ENCODE measurements at places on chromosomes 4 and X.

GRCh38 chr4:176453079-176453478 is 133.3 kb downstream of the SPCS3 start:
- DNase-seq: no peak

DNA sequence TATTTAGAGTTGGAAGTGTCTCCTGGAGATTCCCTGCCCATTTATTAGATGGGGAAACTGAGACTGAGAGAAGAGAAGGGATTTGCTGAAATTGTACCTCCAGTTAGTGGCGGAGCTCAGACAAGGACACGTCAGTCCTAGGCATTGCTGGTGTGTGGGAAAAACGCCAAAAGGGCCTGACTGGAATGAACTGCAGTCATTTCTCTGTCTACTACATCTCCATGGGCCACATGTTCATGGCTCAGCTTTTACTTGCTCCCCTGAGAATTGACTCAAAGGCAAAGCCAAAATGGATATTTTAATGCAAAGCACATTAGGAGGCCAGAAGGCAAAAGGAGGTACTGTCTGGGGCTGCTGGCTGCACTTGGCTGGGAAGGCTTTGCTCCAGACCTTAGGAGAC is 3.9 kb downstream of the TFDP3 start:
- no peak for DNase-seq

DNA sequence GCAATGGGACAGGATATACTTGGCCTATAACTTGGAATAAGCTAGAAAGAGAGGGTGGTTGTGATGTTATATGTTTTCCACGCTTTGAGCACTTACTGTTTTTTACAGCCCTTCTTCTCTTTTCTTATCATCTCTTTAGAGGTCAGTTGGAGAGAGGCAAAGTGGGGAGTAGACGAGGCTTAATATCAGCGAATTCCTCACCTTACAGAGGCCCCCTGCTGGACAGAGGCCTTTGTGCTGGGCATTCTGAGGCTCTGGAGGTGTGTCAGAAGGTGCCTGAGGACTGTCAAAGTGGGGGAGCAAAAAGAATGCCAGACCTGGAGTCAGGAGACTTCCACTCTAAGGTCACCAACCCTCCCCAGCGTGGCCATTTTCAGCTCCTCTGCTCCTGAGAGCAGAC is 42.5 kb downstream of the MAMLD1 start:
- no peak for DNase-seq

GRCh38 chrX:101257448-101258258 is 33.5 kb downstream of the TAF7L start:
- no peak for DNase-seq

DNA sequence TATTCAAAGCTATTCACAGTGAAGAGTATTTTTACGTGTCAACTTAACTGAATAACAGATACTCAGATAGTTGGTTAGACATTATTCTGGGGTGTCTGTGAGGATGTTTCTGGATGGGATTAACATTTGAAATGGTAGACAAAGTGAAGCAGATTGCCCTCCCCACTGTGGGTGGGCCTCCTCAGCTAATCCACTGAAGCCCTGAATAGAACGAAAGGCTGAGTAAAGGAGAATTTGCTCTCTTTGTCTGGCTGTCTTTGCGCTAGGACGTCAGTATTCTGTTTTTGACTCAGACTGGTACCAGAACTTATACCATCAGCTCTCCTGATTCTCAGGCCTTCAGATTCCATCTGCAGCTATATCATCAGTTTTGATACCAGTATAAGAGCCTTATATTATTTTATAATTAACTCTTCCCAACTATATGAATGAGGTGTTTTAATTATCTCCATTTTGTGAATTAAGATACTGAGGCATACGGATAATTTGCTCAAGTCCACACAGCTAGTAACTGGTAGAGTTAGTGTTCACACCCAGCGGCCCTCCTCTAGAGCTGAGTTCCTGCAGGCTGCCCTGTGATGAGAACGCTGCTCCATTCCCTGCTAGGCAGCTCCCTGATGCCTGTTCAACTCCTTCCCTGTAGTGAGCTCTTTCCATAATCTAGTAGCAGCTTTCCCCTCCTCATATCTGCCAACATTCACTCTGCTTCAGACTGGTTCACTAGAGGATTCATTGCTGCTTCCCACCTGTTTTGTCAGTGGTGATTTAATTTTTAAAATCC is 87.5 kb downstream of the RBM46 start:
- DNase-seq: no peak

DNA sequence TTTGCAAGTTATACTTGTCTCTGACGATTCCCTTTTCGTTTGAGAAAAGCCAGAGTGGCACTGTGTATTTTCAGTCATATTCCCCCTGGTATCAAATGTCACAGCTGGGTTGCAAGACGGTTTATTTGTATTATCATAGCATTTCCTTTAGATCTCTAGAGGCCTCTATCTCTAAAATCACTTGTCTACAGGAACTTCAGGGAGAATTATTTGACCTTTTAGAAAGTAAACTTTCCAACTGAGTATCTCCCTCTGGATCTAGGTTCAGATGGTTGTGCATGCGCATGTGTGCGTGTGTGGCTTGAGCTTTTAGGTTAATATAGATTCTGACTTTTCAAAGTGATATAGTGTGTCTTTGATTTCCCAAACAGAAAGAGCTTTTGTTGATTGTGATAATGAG is 15.1 kb upstream of the TAB3 start:
- DNase-seq: no peak

DNA sequence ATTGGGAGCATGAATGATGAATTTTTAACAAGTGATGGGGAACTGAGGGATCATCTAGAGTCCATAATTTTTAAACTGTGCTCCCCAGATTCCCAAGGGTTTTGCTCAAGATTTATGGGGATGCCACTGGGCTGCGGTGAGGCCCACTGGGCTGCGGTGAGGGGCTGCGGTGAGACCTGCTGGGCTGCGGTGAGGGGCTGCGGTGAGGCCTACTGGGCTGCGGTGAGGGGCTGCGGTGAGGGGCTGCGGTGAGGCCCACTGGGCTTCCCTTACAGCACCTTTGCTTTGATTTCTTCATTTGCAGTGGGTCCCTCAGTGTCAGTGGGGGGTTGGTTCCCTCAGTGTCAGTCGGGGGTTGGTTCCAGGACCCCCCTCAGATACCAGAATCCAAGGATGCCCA is 47.4 kb upstream of the ATOH1 start:
- no peak for DNase-seq

DNA sequence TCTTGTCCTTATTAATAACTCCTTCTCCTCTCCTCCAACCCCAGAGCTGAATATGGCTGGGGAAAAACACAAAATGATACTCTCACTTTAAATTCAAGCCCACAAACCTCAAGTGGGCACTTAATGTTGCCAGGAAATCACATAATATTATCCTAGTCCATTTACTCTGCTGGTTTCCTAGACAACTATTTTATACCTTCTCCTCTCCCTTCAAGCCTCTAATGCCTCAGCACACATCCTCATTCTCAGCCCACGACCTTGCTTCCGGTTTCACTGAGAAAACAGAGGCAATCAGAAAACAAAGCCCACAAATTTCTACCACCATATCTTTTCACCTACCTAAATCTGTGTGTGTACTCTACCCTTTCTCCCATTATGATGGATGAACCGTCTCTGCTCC is 12.1 kb upstream of the CLCN5 start:
- no peak for DNase-seq

DNA sequence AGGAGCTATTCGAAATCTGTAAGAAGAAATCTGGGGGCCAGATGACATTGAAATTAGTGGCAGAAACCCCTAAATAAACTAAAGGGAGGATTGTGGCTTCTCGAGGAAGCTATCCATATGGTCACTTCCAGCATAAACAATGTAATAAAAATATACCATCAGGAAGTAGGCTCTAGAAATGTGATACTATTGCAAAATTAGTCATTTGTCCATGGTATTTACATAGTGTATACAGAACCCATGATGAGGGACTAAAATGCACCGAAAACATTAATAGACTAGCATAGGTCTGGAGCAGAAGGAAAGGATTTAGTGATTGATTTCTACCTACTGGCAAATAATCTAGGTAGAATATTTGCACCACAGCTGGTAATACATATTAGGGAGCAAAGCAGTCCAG is 1344.0 kb downstream of the FSTL5 start:
- no peak for DNase-seq

DNA sequence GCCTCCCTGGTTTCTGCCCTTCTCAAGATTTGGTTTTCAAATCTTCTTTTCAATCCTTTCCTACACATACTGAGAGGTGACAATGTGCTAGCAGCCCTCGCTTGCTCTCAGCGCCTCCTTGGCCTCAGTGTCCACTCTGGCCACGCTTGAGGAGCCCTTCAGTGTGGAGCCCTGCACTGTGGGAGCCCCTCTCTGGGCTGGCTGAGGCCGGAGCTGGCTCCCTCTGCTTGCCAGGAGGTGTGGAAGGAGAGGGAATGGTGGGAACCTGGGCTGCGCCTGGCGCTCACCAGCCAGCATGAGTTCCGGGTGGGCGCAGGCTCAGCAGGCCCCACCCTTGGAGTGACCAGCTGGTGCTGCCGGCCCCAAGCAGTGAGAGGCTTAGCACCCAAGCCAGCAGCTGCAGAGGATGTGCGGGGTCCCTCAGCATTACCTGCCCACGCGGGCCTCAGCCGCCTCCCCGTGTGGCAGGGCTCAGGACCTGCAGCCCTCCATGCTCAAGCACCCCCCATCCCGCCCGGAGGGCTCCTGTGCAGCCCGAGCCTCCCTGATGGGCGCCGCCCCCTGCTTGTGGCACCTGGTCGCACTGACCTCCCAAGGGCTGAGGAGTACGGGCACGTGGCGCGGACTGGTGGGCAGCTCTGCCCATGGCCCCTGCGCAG is 127.5 kb downstream of the COX7B2 start:
- no peak for DNase-seq

GRCh38 chr4:22942920-22943559 is 250.3 kb downstream of the GBA3 start:
- no peak for DNase-seq

DNA sequence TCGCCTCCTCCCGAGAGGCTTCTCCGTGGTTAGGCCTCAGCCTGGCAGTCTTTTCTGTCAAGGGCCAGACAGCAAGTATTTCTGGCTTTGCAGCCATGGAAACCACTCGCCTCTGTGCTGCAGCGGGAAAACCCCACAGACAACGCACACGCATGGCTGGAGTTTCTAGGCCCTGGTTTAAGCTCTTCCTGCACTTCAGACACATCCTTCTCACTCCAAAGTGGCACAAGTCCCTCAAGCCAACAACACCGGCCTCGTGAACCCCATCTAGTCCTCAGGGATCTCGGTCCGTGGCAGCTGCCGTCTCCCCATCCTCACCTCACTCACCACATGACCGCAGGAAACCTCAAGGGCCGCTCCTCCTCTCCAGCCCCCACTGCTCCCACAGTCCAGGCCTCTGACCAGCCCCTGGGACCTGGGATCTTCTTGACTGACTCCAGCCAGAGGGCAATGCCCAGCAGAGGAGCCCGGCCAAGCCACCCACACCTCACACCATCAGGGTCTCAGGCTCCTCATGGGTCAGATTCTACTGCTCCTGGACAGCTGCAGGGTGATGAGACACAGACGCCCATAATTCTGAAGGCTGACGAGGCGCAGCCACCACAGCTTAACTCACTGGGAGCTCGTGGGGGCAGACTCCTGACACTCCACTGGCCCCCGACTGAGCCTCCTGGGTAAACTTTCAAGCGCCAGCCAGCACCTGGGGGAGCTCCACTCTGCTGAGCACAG is 21.7 kb downstream of the LETM1 start:
- DNase-seq: no peak

- DNase-seq: no peak
These were observed 827.9 kb downstream of the PCDH7 start for GRCh38 chr4:31548021-31548420.

GRCh38 chrX:136453771-136454170 is 34.0 kb upstream of the BRS3 start:
- DNase-seq: no peak

DNA sequence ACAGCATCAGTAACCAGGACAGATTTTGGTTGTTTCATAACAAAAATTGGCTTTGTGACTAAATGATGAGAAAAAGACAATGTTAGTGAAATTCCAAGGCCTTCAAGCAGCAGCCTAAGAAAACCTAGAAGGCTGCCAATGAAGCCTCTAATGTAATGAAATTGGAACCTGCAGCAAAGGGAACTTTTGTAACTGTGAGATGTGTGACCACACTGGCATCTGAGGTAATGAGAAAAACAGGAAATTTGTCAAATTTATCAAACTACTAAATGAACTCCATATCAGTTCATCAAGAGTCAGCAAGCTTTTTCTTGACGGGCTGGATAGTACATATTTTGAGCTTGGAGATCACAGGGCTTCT is 30.4 kb upstream of the EMCN start:
- no peak for DNase-seq

GRCh38 chr4:143514497-143514896 is 995 bp downstream of the SMARCA5 start:
- no peak for DNase-seq

DNA sequence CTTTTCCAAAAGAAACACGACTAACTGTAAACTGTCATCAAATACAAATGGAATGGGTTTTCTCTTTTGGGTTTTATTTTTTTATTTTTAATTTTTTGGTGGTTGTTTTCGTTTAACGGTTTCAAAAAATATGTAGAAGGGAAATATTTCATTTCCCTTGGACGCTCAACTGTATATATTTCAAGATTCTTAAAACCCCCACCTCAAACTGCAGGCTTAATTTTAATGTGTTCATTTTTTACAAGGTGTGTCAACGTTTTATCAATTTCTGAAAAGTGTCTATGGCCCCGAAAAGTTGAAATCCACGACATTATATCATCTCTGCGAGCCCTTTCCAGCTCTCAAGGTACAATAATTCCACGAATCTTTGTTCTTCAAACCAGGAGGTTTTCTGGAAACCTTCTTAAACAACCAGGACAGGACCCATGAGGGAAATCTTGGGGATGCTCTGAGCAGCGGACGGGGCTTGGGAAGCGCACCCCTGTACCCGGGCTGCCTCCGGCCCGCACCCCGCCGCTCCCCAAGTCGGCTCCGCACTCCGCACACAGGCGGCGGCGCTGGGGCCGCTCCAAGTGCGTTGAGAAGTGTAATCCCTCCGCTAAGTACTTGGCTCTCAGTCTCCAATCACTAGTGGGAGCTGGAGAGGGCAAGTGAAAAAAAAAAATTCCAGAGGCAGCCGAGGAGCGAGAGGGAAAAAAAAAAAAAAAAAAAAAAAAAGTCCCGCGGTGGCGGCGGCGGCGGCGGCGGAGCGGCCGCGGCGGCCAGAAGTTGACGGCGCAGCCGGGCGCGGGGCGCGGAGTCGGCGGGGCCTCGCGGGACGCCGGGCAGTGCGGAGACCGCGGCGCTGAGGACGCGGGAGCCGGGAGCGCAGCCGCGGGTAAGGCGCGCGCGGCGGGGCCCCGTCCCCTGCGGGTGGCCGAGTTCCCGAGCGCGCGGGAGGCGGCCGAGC is at the start of gene BMPR1B:
Gene BMPR1B, plus strand, starts transcription at position 764 of the 949 bp plus-strand sequence. CDS start 346,470 bp downstream, outside the sequence.
- no peak for DNase-seq
